ENCODE measurements at places on chromosomes 16 and 17.

DNA sequence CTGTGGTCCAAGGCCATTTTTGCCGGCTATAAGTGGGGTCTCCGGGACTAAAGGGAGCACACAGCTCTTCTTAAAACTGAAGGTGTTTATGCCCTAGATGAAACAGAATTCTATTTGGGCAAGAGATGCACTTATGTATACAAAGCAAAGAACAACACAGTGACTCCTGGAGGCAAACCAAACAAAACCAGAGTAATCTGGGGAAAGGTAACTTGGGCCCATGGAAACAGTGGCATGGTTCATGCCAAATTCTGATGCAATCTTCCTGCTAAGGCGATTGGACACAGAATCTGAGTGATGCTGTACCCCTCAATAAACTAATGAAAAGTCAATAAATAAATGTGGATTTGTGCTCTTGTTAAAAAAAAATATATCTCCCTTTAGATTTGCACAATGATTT, 20.2 kb upstream of the SHISA9 start:
- DNase-seq: no peak

DNA sequence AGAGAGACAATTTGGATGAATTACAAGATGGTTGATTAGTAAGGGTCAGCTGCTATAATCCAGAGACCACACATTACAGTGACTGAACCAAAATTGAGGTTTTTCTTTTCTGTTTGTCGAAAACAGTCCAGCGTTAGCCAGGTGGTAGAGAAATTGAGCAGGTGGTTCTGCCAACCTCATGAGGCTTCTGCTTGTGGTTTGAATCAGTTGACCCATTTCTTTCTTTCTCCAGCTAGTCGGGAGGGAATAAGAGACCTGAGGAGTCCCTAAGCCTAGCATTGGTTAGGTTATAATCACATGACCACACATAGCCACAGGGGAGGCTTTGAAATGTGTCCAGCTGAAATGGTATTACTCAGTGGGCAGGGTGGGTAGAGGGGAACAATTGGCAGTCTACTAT, 504.6 kb downstream of the HS3ST4 start:
- no peak for DNase-seq

DNA sequence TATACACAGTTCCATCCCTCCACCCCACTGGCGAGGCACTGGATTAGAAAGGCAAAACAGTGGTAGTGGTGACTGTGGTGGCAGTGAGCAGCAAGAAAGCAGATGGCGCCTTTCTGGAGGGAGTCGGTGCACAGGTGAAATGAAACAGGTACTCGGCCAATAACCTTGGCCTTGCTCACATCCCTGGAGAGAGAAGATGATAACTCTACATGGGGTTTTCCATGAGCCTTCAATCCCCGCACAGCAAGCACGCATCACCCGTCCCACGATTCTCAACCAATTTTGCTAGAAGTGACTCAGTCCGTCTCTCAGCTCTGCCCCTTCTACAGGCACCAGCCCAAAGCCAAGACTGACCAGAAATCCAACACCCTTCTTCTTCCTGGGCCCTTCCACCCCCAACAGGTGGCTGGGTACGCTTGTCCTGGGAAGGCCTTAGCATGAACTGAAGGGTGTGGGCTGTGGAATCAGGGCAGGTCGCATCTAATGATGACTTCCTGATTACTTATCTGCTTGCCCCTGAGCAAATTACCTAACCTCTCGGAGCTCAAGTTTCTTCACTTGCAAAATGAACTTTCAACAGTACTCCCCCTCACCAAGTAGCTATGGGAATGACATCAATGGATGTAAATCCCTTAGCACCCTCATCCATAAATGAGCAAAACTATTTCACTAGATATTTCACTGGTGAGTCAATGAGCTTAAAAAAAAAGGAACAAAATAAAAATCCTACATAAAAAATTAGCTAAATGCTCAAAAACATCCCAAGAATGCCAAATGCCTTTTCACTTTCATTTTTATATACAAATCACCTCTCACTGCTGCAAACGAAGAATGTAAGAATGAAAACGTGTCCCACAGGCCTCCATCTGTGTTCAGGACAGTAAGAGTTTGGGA, 18.0 kb downstream of the XPO6 start:
- no peak for DNase-seq

GRCh38 chr17:9386401-9386800, 189.2 kb downstream of the STX8 start:
- DNase-seq: no peak

- no peak for DNase-seq
Observed at GRCh38 chr17:48639136-48639535, 13.0 kb upstream of the HOXB9 start.

- no peak for DNase-seq
Observed at GRCh38 chr16:8729779-8730334, 55.4 kb downstream of the ABAT start.

- no peak for DNase-seq
Observed at GRCh38 chr16:69345923-69346322, 5.7 kb downstream of the TMED6 start.

GRCh38 chr16:58377932-58378331, 14.3 kb upstream of the GINS3 start:
- no peak for DNase-seq

GRCh38 chr16:20026361-20027072, 47.2 kb downstream of the GPR139 start:
- no peak for DNase-seq

- no peak for DNase-seq
Observed at GRCh38 chr16:69469807-69470561, 45.6 kb downstream of the CYB5B start.

- DNase-seq: no peak
Observed at GRCh38 chr16:31705371-31705770, 168.2 kb upstream of the ZNF267 start.

GRCh38 chr16:3774156-3774767, 56.9 kb upstream of the TRAP1 start:
- no peak for DNase-seq

DNA sequence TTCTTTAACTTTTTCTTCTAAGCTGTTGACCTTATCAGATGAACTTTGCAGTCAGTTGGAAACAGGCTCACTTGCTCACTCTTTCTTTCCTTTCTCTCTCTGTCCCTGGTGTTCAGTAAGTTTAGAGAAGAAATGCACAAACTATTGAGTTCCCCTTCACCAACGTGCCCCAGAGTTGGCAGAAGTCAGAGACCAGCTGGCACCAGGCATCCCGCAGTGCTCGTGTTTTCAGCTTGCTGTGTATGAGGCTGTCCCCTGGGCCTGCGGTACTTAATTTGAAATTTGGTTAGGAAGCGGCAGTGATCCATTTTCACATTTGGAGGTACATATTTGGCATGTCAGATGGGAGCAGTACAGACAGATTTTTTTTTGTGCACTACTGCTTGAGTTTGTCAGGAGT, 258.6 kb downstream of the SNX29 start:
- no peak for DNase-seq

- no peak for DNase-seq
Observed at GRCh38 chr16:69286941-69287713, 24.0 kb upstream of the VPS4A start.

- no peak for DNase-seq
Observed at GRCh38 chr17:50835301-50836234, at the start of gene WFIKKN2. Gene WFIKKN2 (plus strand): TSS chr17:50835586. CDS start chr17:50835938, 352 bp downstream.

DNA sequence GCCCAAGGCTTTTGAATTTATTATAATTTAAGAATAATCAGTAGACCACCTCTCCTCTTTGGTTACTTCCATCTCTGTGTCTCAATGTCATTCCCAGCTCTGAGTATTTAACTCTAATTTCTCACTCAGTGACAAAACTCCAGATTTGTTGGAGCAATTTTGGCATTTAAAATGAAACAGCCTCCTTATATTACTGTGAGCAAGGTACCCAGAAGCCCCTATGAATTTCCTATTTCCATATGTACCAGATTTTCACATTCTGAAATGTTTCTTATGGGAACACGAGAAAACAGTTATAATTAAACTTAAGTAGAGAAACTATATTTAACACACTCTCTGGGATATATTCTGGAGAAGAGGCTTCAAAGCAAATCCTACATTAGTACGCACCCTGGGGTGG, 285.4 kb upstream of the CDH8 start:
- DNase-seq: no peak

GRCh38 chr17:69561462-69561861, 147.0 kb downstream of the MAP2K6 start:
- no peak for DNase-seq

DNA sequence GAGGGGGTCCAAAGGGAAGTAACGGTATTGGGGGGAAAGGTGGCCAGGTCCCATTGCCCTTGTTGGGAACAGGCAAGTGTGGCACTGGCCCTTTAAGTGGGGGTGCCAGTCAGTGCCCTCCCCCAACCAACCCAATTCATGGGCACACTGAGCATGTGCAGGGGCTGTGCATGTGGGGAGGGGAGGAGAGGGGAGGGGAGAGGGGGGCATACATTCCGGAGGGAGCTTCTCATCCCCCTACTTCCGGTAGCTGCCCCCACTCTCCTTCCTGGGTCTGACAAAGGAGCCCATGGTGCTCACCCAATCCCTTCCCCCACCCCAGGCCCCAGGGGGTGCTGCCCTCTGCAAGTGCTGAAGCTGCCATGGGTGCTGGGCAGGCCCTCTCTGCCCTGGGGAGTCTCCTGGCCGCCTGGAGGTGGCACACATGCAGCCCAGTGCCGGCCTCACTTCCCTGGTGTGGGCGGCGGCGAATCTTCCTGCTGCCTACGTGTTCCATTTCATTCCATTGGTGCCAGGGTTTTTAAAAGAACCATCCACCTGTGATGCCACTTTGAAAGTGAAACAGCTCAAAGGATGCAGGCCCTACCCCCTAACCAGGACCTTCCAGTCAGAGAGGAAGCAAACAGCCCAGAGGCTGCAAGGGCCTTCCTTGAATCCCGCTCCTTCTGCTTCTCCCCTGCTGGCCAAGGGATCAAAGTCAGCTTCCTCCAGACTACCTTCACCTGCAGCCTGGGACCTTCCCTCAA, 11.0 kb downstream of the HEXIM2 start:
- no peak for DNase-seq

DNA sequence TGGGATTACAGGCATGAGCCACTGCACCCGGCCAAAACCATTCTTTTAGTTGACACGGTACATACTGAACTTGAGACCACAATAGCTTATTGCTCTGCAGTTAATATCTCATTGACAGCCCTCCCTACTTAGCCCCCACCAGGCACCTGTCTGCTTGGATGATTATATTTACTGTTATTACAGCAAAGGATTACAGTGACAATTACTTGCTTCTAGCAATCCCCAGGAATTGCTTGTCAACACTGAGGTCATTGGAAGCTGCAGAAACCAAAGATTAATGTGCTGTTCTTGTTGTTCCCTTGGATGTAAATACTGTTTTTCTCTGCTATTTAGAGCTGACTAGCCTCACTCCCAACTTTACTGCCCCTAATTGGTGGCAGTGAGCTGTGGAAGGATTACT, 211.2 kb downstream of the LGALS9B start:
- no peak for DNase-seq

DNA sequence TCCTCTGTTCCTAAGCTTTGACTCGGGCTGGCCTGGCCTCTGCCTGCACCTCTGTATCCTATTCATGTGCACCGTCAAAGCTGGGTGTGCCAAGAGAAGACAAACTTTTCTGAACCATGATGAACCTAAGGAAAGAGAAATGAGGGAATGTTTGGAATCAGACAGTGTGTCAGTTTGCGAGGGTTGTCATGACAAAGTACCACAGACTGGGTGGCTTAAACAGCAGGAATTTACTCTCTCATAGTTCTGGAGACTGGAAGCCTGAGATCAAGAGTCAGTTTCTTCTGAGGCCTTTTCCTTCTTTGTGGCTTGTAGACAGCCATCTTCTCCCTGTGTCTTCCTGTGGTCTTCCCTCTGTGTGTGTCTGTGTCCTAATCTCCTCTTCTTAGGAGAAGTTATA, 129.0 kb downstream of the KATNIP start:
- DNase-seq: no peak

GRCh38 chr16:52076801-52077201, 470.1 kb downstream of the TOX3 start:
- DNase-seq: no peak

DNA sequence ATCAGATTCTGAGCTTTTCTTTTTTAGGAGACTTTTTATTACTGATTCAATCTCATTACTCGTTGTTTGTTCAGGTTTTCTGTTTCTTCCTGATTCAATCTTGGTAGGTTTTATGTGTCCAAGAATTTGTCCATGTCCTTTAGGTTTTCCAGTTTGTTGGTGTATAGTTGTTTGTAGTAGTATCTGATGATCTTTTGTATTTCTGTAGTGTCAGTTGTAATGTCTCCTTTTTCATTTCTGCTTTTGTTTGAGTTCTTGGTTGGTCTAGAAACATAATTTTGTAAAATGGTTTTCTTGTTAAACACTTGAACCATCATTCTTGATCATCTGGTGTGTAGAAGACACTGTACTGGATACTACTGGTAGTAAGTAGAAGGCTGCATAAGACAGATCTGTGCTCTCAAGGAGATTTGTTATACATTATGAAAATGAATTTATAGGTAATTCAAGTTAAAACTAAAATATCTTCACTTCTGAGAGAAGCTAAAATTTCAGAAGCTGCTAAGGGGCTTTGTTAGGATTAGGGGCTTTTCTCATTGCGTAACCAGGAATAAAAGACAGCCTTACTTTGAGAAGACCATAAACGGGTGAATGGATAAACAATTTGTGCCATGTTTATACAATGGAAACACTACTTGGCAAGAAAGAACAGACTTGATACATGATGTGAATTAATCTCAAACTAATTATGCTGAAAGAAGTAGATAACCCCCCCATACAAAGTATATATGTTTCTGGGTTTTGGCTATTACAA, 44.0 kb downstream of the NSRP1 start:
- DNase-seq: no peak

DNA sequence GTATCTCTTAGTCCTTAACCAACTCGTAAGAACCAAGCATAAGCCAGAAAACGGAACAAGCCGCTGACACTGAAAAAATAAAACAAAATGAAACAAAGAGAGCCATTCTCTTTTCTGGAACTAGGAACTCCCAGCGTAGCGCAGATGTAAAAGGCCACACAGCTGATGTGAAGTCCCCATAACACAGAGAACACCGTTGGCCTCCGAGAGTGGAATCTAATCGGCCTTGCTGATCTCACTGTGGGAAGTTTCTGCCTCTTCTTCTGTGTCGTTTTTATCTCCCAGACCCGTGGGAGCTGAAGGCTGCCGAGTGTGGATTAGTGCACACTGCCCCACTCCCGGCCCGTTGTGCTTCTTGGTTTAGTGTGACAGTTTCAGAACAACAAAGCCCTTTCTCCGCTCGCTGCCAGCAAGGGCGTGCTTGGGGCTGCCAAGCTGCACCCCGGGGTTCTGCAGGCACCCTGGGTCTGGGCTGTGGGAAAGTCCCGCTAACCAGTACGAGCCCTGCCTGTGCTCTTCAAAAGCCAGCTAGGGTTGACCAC, 21.7 kb downstream of the TTYH2 start:
- DNase-seq: no peak

GRCh38 chr16:49701065-49701685, 154.7 kb downstream of the ZNF423 start:
- DNase-seq: no peak

Data from NCI-H1048 (cell line).